ENCODE measurements at places on chromosomes 5 and 9.

DNA sequence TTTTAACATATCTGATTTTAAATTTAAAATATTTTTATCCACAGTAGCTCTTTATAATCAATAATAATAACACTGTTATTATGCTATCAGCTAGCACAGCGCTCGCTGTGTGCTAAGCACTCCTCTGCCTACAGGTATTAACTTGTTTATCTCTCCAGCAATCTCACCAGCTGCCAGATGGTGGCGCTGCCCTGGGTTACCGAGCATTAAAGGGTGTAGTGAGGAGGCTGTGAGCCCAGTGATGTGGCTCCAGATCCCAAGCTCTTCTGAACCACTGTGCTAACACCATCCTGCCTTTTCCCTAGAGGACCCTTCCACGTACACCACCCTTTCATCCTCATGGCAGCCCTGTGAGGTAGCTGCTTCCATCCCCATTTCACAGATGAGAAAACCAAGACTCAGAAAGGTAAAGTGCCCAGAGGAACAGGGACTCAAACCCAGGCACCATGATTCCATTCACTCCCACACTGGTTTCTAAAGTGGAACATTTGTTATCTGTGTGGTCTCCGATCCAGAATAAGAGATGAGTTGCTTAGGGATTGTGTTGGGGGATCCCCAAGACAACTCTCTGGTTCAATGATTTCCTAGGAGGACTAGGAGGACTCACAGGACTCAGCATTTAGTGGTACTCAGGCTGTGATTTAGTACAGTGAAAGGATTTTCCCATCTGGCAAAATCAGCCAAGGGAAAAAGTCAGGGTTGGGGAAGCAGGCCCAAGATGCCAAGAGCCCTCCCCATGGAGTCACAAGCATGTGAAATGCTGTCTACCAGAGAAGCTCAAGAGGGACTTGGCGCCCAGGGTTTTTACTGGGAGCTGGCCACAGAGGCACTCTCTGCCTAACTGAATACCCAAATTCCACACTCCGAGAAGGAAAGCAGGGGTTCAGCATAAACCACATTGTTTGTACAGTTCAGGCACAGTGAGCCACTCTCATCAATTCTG, 7.0 kb downstream of the IGFBPL1 start:
- DNase-seq, result no peak

GRCh38 chr5:159135896-159136531, 36.3 kb upstream of the EBF1 start:
- no peak for DNase-seq

GRCh38 chr5:135505973-135506372, 29.8 kb downstream of the NEUROG1 start:
- DNase-seq, result no peak

DNA sequence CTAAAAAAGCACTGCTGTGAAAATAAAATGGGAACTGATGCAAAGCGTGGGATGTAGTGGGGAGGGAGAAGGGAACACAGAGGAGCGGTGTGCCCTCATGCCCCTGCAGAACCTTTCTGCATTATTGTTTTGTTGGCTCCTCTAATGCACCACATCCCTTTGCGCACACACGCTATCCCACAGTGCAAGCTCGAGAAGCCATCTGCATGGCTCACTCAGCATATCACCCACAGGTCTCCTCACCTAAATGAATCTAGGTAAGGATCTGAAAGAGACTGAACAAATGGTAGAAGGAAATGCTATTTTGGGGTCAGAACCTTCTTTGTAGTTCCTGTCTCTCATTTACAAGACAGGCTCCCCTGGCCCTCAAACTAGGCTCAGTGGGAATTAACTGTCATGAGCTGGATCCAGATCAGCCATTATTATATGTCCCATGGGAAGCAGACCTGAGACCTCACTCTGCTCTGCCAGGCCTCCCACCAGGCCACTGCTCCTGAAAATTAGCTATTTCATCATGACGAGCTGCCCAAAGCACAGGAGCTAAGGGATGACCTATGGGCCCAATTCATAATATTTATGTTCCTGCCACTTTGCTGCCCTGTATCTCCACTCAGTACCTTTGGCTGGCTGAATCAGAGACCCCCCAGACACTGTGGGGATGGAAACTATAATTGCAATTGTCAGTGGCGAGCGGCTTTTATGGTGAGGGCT, 169.4 kb downstream of the SPOCK1 start:
- DNase-seq, result no peak

GRCh38 chr5:112642885-112643284, 94.8 kb upstream of the APC start:
- DNase-seq, result no peak

GRCh38 chr5:54384356-54384933, 71.1 kb upstream of the HSPB3 start:
- no peak for DNase-seq
